H4 (cell line): ENCODE measurements at places on chromosomes 4 and X.
A peak's percentile ranks its signal among the peaks of the same experiment; 100 is the strongest.

- DNase-seq: peak; percentile 54
Observed at GRCh38 chr4:94507708-94508107, 56.0 kb downstream of the PDLIM5 start.

DNA sequence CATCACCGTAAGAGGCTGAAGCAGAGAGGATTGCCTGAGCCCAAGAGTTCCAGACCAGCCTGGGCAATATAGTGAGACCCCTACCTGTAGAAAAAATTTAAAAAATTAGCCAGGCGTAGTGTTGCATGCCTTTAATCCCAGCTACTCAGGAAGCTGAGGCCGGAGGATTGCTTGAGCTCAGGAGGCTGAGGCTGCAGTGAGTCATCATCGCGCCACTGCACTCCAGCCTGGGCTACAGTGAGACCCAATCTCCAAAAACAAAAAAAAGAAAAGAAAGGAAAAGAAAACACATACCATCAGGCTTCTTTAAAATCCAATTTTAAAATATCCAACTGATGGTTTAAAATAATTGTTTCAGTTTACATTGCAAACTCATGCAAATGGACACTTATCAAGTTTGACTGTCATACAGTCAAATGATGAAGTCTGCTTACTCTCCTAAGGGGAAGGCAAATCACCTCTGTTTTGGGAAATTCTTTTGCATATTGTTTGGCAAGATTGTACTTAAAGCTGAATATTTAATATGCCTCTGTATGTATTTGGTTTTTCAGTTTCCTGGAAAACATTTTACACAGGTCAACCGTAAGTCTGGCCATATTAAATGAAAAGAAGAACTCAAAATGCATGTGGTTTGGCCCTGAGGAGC, 23.7 kb upstream of the TENM3 start:
- peak; percentile 38 for DNase-seq

- no peak for DNase-seq
Observed at GRCh38 chr4:75673959-75674328, 733 bp upstream of the G3BP2 start.

DNA sequence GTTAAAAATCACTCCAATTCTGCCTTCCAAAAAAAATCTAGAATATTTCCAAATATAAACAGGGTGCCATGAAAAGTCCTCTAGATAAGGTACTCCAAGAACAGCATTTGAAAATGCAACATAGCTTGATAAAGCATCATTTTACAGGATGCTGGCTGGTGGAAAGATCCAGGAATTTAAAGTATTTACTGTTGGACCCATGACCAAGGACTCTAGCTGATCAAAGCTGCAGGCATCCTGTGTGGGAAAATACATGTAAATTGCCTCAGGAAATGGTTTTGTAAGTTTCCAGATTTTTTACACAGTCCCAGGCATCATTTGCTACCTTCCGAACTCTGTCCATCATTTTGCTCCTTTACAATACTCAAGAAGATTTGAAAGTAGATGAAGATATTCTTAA, 164.4 kb downstream of the GRIA3 start:
- DNase-seq: no peak

DNA sequence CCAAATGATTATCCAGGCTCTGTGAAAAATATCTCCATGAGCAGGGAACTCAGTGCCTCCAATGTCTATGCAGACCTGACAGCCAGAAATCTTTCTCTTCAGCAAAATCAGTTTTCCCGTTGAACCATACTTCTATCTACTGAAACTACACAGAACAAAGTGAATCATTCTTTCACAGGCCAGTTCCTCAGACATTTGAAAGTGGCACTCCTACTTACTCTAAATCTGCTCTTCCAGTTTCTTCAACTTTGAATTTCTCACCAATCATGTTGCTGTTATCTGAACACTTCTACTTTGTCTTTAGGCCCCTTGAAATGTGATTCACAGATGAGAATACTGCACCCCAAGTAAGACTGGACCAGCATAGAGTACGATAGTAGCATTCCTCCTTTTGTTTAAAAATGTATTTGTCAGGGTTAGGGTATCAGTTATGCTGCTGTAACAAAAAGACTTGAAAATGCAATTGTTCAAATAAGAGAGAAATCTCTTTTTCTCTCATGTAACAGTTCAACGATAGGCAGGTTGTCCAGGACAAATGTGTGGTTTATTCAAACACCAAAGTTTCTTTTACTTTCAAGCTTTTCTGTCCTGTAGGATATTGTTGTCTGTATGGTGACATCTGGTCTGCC, 210.6 kb upstream of the KLF3 start:
- DNase-seq: no peak

- DNase-seq: no peak
Observed at GRCh38 chr4:61079976-61080375, 120.2 kb upstream of the ADGRL3 start.

GRCh38 chrX:72714478-72714916, 391 bp upstream of the PHKA1 start:
- peak; percentile 57 for DNase-seq
